NAMALWA (cell line): ENCODE measurements at places on chromosomes 5 and 9.

GRCh38 chr5:33964132-33964700 is 20.3 kb downstream of the SLC45A2 start:
- DNase-seq = no peak

DNA sequence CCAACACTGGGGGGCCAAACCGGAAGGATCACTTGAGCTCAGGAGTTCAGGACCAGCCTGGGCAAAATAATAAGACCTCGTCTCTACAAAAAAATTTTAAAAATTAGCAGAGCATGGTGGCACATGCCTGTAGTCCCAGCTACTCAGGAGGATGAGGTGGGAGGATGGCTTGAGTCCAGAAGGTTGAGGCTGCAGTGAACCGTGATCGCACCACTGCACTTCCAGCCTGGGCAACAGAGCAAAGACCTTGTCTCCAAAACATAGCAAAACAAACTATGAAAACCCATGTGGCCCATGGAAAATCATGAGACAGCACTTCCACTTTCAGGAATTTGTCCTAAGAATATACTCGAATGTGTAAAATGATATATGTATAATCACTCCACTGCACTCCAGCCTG is 6.1 kb downstream of the SETX start:
- DNase-seq = no peak

- DNase-seq = no peak
Observed at GRCh38 chr5:175861337-175862130, 9.8 kb upstream of the CPLX2 start.

- DNase-seq = no peak
Observed at GRCh38 chr9:18124760-18125159, 349.2 kb upstream of the ADAMTSL1 start.

GRCh38 chr9:127039492-127039891 is 82.9 kb downstream of the ANGPTL2 start:
- no peak for DNase-seq

DNA sequence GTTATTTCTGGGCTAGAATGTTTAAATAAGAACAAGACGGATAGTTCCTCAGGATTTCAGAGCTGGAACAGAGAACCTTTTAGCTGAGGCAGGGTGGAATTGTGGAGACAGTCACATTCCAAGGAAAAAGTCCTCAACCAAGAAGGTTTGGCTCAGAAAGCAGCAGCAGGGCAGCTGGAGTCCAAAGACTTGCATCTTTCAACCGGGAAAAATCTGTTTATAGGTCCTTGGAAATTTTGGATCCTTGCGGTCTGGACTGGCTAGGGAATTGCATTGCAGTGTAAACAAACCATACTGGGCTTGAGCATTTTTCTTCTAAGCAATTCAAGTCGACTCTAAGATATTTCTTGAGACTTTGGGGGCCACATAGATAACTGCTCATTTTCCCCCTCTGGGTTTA is 40.8 kb upstream of the HMHB1 start:
- no peak for DNase-seq

- no peak for DNase-seq
Observed at GRCh38 chr9:137369061-137369787, 53.7 kb downstream of the EXD3 start.

GRCh38 chr9:114721491-114722079 is 39.6 kb upstream of the TEX48 start:
- DNase-seq = no peak

GRCh38 chr5:144313147-144313726 is 142.6 kb downstream of the KCTD16 start:
- DNase-seq = no peak

- DNase-seq = peak; percentile 58
Observed at GRCh38 chr5:55538661-55539060, 3.9 kb upstream of the PLPP1 start.
